ENCODE measurements at places on chromosomes 12 and 14. TPM values are rescaled to one million over a fixed set of nuclear protein-coding genes. Genes with fewer than 3 reads are reported as not detected.
A peak's percentile ranks its signal among the peaks of the same experiment; 100 is the strongest.

DNA sequence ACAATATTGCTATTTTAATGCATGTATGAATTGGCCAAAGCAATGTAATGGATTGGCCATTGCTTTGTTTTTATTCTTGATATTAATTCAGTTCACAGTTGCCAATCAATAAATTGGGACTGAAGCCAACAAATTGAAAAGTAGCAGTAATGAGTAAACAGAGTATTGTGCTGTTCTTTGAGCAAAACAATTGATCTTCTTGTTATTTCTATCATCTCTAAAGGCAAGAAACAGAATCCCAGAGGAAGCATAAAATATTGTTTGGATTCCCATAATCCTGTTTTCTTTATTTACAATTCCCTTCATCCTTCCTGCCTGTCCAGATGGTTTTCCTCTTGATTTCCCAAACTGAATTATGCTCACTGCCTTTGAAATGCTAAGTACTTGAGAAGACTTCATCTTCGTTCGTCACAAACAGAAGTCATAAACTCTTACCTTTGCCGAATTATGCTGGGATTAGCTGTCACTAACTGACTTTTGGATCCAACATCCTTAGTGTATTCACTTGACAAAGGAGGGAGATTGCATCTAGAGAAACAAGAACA, 85.9 kb downstream of the ST8SIA1 start:
- no peak overlapping the region for H3K27ac ChIP-seq
- no peaks in the 10 kb centered on the region for H3K4me1 ChIP-seq
- no peaks in the 10 kb centered on the region for H3K36me3 ChIP-seq
- no peaks in the 10 kb centered on the region for H3K27me3 ChIP-seq
- H3K4me3 ChIP-seq: no peak overlapping the region

- DNase-seq: peak; percentile 83
- peaks cover 41% of the 10 kb centered on the region for H3K27me3 ChIP-seq
- 0 out of 2 replicates have a peak overlapping the region, but pooled peaks have one; percentile 23 for H3K4me3 ChIP-seq
- no peaks in the 10 kb centered on the region for H3K36me3 ChIP-seq
These were observed 3.6 kb downstream of the TNFAIP2 start for GRCh38 chr14:103126873-103127304.

GRCh38 chr12:1634590-1635191, 5.7 kb downstream of the WNT5B start:
- H3K4me3 ChIP-seq: no peak overlapping the region
- H3K4me1 ChIP-seq: peaks cover 16% of the 10 kb centered on the region
- peak; percentile 88 for DNase-seq
- no peak overlapping the region for H3K27ac ChIP-seq

DNA sequence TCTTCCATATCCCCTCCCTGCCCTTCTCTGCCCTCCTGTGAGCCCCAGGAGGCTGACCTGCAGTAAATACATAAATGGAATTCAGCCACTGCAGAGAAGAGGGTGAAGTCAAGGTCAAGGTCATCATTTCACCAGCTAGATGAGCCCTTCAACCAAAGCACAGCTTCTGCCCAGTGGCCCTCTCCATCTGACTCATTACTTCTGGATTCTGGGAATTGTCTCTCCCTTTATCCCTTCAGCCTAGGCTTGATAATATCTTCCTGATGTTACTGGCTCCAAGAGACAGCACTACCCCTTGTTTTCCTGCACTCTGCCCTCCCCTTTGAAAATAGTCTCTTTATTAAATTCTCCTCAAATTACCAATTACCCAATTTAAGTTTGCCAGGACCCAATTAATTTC, 64.5 kb downstream of the TTC9 start:
- peaks cover 33% of the 10 kb centered on the region for H3K4me1 ChIP-seq
- H3K4me3 ChIP-seq: no peak overlapping the region
- no peaks in the 10 kb centered on the region for H3K36me3 ChIP-seq

GRCh38 chr12:130418251-130418650, 80.6 kb downstream of the PIWIL1 start:
- H3K27ac ChIP-seq: no peak overlapping the region
- H3K27me3 ChIP-seq: no peaks in the 10 kb centered on the region
- no peaks in the 10 kb centered on the region for H3K36me3 ChIP-seq

DNA sequence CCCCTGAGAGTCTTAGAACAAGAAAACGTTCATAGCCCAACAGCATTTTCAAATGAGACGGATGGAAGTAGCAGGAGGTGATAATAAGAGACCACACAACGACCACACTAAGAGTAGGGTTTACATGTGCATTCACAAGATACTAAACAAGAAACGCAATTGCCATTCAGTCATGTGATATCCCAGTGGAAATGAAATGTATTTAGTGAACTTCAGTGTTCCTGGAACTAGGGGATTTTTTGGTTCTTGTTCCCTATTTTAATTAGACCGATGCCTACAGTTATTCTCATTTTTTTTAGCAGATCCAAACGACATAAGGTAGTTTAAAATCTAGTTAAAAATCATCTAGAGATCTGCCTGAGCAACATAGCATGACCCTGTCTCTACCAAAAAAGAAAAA, 150.0 kb downstream of the GPR65 start:
- H3K4me1 ChIP-seq: no peaks in the 10 kb centered on the region
- no peak for DNase-seq
- H3K27me3 ChIP-seq: no peaks in the 10 kb centered on the region
- no peaks in the 10 kb centered on the region for H3K36me3 ChIP-seq

- no peak overlapping the region for H3K27ac ChIP-seq
- no peaks in the 10 kb centered on the region for H3K4me1 ChIP-seq
- no peaks in the 10 kb centered on the region for H3K27me3 ChIP-seq
- H3K36me3 ChIP-seq: no peaks in the 10 kb centered on the region
These were observed 233.8 kb upstream of the GARIN6 start for GRCh38 chr12:99413751-99414150.

- no peak overlapping the region for H3K4me3 ChIP-seq
- no peak overlapping the region for H3K27ac ChIP-seq
- no peak for DNase-seq
- no peaks in the 10 kb centered on the region for H3K4me1 ChIP-seq
- H3K27me3 ChIP-seq: no peaks in the 10 kb centered on the region
- no peaks in the 10 kb centered on the region for H3K36me3 ChIP-seq
These were observed 230.8 kb downstream of the NUAK1 start for GRCh38 chr12:105907982-105908381.

The PRB2 gene
- total RNA-seq: not detected

The TEX52 gene
- total RNA-seq: not detected

The DENND5B gene
- 16.2 TPM for total RNA-seq

The SIX1 gene
- 0.46 TPM for total RNA-seq

The GDF11 gene
- 18.2 TPM for total RNA-seq

The HCAR2 gene
- total RNA-seq: not detected

The ST8SIA1 gene
- 4.4 TPM for total RNA-seq

Data from H1 (cell line).